Ascending aorta (tissue), 2 donors: ENCODE measurements at places on chromosomes 5 and 9.

DNA sequence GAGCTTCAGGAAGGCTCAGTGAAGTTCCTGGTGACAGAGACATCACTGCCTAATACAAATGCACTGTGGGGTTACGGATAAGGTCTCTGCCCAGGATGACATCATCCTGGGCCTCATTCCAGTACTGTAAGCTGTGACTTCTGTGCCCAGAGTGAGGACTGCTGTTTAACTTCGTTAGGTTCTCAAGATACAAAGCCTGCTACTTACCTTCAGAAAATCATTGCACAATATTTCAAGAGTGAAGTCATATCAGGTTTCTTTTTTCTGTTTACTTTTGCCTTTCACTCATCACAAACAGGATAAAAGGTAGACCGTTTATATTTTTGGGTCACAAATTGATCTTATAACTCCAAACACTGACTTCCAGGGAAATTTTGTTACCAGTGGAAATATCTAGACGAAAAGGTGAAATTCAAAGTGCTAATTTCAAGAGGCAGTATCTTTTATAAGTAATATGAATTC lies 241.2 kb downstream of the PIK3R1 start:
- DNase-seq, result no peak

DNA sequence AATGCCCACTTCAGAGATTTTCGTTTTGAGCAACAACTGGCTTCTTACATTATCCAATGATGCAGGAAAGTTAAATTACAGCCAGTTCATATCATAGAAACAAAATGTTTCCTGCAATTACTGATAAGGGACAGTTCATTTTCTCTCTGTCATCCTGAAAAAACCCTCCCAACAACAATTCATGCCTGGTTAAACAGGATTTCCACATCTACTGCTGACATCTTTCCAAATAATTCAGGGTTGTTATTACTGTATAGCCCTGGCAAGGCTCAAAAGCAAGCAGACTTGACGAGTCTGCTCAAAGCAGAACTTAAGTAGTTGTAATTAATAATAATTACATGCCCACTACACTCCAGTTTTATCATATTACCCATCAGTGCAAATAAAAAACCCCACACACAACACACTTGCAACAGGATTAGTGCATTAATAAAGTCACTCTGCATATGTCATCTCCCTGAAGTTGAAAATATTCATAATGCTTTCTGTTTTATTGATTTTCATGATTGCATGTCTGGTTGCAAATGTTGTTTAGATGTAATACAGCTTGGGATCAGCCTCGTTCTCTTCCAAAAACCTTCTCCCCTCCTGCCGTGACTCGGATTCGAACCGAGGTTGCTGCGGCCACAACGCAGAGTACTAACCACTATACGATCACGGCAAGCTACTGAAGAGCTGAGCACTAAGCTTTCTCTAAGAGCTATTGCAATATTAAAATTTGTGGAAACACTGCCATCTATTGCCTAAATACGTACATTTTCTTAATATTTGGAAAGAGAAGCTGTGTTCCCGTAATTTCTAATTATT lies 119.6 kb upstream of the NFIB start:
- DNase-seq, result no peak

DNA sequence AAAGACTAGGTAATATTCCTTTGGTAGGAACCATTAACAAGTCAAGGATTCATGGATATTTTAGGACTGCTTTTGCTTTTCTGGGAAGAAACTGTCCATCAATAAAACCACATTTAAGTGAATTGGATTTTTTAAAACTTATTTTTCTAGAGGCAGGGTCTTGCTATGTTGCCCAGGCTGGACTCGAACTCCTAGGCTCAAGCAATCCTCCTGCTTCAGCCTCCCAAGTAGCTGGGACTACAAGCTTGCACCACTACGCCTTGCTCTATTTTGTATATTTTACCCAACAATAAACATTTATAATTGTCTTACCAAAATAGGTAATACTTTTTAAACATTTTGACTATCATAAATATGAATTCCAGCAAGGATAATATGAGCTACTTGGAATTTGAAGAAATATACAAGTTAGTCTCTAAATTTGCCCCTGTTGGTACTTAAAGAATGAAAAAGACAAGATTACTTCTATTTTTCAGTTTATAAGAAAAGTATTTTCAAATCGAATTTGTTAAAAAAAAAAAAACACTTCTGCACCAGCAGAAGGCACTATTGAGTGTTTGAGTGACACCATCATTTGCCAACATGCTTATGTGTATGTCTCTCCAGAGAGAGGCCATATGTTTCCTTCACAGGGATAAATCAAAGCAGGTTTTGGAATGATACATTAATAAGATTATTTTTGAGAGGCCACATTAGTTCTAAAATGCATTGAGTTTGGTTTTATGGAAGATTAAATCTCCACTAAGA lies 60.0 kb upstream of the CARTPT start:
- no peak for DNase-seq

GRCh38 chr5:177023303-177023664 lies 788 bp downstream of the ZNF346 start:
- DNase-seq, result no peak

GRCh38 chr5:138032572-138033385 lies at the start of gene FAM13B:
Gene FAM13B (minus strand): TSS chr5:138033079. CDS start chr5:138019111, 13,968 bp downstream.
- peak; percentile 85 for DNase-seq

DNA sequence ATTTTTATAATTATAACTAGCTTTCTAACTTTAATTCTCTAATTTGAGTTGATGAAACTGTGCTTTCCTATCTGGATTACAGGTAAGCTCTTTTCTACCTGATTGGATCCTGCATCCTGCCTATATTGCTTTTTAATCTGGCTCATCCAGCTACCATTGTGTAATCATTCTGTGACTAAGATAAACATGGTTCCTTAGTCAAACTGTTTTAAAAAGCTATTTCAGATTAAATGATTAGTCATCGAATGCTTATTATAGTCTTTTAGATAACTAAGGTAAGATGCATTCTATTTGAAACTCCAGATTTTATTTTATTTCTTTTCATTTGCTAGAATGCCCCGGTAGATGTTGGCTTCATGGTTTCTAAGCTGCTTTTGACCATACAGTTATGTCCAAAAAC lies 50.7 kb downstream of the ICE1 start:
- no peak for DNase-seq
